Type B pancreatic cell (in vitro differentiated cells): ENCODE measurements at places on chromosomes 16 and 17. TPM values are rescaled to one million over a fixed set of nuclear protein-coding genes. Genes with fewer than 3 reads are reported as not detected.

DNA sequence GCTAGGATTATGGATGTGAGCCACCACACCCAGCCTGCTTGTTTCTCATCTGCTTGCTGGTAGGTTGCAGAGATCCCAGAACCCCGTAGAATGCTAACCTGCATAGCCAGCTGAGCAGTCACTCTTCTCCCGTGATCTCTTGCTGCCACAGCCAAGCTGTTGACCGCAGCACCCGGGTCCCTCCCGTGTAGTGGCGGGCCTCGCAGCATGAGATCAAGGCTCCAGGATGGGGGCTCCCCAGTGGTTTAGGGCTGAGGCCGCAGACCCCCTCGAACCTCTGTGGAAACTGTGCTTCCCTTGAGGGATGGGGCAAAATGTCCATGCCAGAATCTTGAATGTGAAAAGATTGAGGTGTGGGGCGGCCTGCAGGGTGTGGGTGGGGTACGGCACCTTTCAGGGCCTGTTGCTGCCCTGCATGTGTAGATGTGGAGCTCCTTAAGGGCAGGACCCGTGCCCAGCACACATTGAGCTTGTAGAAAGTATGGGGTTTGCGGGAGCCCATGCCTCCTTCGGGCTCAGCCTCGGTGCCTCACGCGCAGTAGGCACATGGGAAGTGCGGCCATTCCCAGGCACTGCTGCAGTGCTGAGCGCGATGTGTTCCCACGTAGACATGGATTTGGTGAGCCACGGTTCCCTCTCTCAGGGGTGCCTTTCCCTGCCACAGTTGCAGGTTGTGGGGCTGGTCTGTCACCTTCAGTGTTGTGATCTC, 99.9 kb downstream of the BANP start:
- no peak for DNase-seq

DNA sequence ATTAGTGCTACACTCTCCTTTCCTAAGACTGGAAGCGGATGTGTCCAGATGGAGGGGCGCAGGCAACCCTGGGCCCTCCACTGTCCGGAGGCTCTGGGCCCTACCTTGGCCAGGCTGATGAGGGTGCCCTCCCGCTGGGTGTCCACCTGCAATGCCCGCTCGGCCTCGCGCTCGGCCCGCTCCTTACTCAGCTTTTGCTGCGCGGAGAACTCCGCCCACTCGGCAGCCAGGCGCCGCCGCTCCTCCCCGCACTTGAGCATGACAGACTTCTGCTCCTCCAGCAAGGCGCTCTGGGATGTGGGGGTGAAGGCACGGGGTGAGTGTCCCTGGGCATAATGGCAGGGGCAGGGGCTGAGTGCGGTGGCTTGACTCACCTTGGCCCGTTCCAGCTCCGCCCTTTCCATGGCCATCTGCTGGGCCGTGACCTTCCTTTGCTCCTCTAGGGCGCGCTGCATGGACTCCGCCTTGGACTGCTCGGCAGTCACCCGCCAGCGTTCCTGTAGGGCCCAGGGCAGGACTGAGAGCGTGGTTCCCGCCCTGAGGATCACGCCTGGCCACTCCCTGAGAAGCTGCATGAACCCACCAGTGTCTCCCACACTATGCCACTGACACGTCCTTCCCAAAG, 10.1 kb upstream of the MRPL38 start:
- no peak for DNase-seq

DNA sequence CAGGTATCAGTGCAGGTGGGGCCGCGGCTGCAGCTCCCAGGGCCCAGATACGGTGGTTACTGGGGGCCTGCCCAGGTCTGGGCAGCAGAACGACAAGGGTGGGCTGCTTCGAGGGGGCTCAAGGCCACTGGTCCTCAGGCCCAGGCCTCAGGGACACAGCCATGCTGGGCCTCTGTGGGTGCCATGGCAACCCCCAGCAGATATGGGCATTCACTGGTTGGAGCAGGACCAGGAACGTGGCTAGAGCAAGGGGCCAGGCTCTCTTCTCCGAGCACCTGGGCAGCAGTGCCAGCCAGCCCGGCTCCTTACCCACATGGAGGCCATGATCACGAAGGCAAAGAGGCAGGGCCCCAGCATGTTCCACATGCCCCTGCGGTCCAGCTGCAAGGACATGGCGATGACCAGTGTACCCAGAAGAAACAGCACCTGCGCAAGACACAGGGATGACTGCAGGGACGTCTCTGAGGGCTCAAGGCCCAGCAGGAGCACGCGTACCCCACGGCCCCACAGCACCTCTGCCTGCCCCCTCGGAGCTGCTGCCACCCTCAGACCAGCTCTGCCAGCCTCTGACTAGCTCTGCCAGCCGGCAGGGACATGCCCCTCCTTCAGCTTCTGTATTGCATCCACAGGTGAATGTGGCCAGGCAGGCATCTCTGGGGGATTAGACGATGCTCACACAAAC, 2.1 kb upstream of the MRPL28 start:
- no peak for DNase-seq

DNA sequence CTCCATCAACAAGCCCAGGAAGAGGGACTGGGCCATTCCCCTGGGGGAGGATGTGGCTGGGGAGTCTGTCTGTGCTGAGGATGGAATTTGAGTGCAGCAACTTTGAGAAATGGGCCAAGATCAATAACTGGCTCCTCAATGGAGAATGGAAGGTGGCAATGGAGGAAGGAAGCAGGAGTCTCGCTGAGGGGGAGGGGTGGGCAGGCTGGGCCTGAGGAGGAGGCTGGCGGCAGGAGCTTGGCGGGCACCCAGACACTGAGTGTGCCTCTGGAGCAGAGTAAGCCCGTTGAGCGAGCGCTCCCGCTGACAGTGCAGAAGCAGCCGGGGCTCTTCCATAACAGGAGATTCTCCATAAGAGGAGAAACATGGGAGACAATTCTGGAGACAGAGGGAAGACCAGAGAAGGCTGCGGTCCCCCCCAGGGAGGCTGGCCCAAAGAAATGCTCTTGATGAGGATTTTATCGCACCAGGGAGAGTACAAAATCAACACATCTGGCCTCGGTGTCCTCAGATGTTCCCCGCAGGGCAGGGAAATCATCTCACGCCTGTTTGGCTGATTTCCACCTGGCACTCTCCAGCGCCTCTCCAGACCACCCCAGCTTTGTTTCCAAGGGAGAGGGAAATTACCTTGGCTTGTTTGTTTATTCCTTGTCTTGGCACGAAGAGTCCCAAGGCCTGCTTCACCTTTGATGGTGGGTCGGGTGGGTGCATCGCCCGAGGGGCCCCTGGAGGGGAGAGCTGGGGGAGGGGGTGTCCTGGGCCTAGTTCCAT, 2.8 kb upstream of the MMP15 start:
- no peak for DNase-seq

CDH5 gene
- total RNA-seq, result 0.40 and 0.46 TPM in 2 replicates
